ENCODE measurements at places on chromosomes 12 and 14. TPM values are rescaled to one million over a fixed set of nuclear protein-coding genes. Genes with fewer than 3 reads are reported as not detected.

DNA sequence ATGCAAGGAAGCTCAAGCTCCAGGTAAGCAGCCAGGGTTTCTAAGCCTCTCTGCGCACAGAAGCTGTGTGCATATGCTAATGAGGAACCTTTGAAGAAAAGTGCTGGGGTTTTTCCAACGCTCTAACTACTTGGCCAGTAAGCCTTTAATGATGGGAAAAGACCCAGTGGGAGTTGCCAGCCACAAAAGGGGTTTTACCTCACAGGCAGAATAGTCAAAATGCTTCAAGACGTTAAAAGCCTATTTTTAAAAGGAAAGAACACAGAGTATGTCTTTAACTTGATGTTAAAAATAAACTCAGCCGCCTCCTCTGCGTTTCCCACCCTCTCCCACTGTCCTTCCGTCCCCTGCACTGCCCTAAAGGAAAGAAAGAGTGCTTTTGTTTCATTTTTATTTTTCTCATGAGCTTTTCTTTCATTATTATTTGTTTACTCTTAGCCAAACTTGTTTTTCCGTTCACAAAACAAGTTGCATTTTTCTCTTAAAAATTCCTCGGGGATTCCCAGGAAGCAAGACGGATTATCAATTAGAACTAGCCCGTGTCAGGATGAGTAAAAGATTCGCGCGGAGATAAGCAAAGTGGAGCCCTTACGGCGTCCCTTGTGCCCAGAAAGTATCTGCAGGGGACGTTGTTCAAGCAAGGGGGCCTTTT lies 209.8 kb upstream of the NUDT4 start:
- H3K4me1 ChIP-seq, result no peaks in the 10 kb centered on the region
- H3K27ac ChIP-seq, result no peak overlapping the region
- DNase-seq, result peak; percentile 80

GRCh38 chr12:116266631-116267349 lies 10.7 kb downstream of the MED13L start:
- H3K4me3 ChIP-seq, result peak overlapping the region; percentile 4
- peaks cover 13% of the 10 kb centered on the region for H3K4me1 ChIP-seq
- H3K27me3 ChIP-seq, result no peaks in the 10 kb centered on the region
- H3K27ac ChIP-seq, result no peak overlapping the region

DNA sequence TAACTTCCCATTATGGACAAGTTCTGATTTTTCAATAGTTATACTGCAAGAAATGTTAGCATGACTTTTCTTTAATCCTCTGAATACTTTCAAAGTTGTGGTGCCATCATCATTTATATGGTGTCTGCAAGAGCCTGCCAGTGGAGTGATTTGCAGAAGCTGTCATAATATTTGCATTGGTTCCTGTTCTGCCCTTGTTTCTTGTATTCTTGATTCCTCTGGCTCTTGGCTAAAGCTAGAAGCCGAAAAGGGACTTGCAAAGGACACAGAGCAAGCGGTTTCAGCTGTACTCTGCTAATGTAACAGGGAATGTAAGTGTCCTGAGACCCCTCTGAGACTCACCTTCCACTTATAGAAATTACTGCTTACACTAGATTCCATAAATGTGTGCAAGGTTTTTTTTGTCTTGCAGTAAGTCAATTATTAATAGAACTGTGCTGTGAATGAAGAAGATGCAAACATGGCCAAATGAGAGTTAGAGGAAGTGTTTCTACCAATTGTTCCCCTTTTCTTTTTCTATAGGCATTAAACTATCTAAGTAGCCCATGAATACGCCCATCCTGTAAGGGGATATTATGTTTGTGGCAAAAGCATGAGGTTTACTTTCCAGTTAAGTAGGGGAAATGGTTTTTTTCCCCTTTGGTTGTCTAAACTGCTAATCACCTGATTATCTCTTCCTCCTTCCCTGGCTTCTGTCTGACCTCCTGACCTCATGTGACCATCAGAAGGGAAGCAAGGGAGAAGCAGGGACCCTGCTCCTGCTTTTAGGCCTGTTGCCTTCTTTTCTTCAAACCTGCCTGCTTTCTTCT lies 5.3 kb downstream of the DYRK4 start:
- no peak overlapping the region for H3K4me3 ChIP-seq
- H3K27me3 ChIP-seq, result peaks cover 16% of the 10 kb centered on the region
- DNase-seq, result no peak
- H3K4me1 ChIP-seq, result no peaks in the 10 kb centered on the region
- H3K36me3 ChIP-seq, result no peaks in the 10 kb centered on the region
- H3K27ac ChIP-seq, result no peak overlapping the region

The PLEKHG7 gene
- not detected for total RNA-seq

DNA sequence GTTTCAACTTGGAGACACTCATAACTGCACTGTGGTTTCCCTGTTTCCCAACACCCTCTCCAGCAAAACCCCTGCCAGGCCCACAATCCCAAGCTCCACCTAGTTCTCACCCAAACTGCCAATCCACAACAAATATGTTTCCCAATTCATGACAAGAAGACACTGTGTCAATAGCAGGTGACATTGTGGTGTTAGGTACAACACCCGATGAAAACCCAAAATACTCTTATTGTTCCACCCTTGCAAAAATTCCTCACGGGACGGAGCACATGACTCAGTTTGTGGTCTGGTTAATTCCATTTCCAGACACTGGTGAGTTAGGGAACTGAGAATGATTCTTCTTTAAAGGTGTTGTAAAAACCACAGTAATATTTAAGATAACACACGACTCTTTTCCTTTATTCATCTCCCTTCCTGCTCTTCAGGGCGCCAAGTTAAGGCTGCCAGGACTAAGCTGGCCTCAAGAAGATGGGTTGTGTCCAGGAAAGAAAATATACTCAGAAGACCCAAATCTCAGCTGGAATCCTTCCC lies 735.5 kb downstream of the MED13L start:
- H3K4me3 ChIP-seq, result no peak overlapping the region
- H3K27me3 ChIP-seq, result no peaks in the 10 kb centered on the region
- H3K27ac ChIP-seq, result no peak overlapping the region
- H3K4me1 ChIP-seq, result no peaks in the 10 kb centered on the region

The SDSL gene
- total RNA-seq, result 2.0 TPM

DNA sequence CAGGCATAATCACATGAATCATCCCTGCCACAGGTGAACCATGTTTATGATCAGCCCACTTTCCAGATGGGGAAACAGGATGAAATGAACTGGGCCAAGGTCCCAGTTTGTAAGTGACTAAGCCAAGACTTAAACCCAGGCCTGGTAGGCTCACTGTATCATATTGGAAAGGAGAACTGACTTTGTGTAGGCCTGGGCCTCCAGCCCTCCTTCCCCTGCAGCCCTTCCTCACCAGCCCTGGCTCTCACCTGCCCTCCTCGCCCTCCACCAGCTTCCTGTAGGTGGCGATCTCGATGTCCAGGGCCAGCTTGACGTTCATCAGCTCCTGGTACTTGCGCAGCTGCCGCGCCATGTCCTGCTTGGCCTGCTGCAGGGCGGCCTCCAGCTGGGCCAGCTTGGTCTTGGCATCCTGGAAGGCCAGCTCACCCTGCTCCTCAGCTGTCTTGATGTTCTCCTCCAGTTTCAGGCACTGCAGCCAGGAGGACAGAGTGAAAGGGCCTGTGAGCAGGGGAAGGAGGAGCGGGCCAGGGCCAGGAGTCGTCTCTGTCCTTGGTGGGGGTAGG lies 19.8 kb downstream of the KRT80 start:
- no peak overlapping the region for H3K4me3 ChIP-seq
- no peaks in the 10 kb centered on the region for H3K27me3 ChIP-seq
- peak; percentile 96 for DNase-seq
- no peaks in the 10 kb centered on the region for H3K4me1 ChIP-seq
- H3K36me3 ChIP-seq, result no peaks in the 10 kb centered on the region

The ACOT4 gene
- total RNA-seq, result 0.46 TPM

DNA sequence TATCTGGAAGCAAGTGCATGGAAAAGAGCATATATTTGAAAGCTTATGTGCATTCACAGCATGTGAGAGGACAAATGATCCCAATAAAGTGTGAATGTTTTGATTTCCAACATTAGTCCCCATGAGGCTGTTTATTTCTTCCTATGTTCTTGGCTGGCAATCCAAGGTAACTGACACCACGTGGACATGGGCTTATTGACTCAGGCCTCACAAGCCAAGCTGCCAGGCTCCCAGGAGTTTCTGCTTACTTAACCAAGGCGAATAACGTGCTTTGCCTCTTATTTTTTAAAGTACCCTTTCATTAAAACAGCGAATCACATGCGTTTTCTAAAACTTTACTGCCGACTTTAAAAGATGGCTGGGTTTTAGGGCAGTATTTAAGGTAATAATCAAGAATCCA lies 441.7 kb downstream of the FUT8 start:
- no peaks in the 10 kb centered on the region for H3K4me1 ChIP-seq
- no peak overlapping the region for H3K4me3 ChIP-seq
- peaks cover 34% of the 10 kb centered on the region for H3K27me3 ChIP-seq

- peaks cover 2% of the 10 kb centered on the region for H3K36me3 ChIP-seq
- H3K4me3 ChIP-seq, result peak overlapping the region; percentile 93
- peaks cover 14% of the 10 kb centered on the region for H3K4me1 ChIP-seq
- H3K27me3 ChIP-seq, result no peaks in the 10 kb centered on the region
- no peak for DNase-seq
These were observed 2.2 kb downstream of the ZBTB1 start for GRCh38 chr14:64506721-64507120.

DNA sequence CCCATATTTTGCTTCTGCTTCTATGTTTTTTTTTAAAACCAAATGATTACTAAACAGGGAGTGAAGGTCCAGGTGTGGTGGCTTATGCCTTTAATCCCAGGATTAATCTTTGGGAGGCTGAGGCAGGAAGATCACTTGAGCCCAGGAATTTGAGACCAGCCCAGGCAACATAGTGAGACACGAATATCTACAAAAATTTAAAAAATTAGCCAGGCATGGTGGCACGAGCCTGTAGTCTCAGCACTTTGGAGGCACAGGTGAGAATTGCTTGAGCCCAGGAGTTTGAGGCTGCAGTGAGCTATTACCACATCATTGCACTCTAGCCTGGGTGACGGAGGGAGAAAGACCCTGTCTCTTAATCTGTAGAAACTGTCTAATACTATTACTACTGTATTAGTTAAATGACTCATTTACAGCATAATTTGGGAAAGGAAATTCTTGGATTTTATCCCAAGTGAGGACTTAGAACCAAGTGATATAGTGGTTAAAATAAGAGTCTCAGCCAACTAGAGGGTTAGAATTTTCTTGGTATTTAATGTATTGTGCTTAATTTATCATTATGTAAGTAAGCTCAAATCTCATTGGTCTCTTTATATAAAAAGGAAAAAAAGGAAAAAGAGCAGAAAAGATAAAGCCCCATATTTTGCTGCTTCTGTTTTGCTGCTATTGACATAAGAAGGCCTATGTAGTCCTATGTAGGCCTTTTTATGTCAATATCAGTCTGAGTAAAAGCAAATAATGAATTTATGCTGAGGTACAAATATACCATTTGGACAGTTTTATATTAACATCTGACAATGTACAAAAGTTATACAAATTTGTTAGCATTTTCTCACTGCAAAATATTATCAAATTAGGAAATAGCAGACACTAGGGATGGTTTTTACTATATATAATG lies 163.4 kb downstream of the RAD51B start:
- DNase-seq, result no peak
- H3K36me3 ChIP-seq, result no peaks in the 10 kb centered on the region
- no peak overlapping the region for H3K27ac ChIP-seq
- H3K4me3 ChIP-seq, result no peak overlapping the region

DNA sequence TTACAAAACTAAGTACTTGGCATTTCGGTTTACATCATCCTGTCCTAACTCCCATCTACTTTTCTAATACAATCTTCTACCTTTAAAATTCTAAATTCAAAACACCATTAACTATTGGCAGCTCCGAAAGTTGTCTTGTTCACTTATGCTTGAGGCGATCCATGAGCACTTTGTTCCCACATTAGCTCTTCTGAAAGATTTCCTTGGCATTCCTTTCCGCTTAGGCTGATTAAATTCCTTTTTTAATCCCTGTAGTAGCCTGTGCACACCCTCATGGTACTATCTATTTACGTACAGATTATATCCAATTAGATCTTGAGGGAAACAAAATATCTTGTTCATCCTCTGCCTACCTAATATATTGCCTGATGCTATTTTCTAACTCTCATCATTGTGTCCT lies 480.7 kb downstream of the PRKD1 start:
- H3K27ac ChIP-seq, result no peak overlapping the region
- DNase-seq, result no peak
- H3K27me3 ChIP-seq, result no peaks in the 10 kb centered on the region
- no peaks in the 10 kb centered on the region for H3K4me1 ChIP-seq
- no peak overlapping the region for H3K4me3 ChIP-seq

The CHFR gene
- 57.0 TPM for total RNA-seq

DNA sequence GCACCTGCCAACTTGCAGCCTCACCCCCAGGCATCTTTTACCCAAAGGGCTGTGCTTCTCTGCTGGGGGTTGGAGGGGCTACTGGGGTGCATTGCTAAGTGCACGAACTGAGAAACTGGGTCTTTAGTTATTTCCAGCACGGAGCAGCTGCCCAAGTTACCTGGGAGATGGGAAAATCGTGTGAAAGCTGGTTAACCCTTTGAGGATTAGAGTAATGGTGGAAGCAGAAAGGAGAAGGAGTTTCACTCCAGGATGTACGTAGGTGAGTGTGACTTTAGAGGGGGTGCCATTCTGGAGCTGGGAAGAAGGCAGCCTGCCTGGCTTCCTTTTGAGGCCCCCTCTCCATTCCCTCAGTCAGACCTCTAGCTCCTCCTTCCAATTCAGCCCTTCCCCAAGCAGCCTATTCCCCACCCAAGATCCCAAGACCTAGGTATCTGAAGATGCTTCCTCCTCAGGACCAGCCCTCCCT lies 1.0 kb upstream of the ADCY6 start:
- no peaks in the 10 kb centered on the region for H3K36me3 ChIP-seq
- no peaks in the 10 kb centered on the region for H3K27me3 ChIP-seq
- no peaks in the 10 kb centered on the region for H3K4me1 ChIP-seq
- DNase-seq, result no peak

GRCh38 chr14:94562941-94563883 lies 2.0 kb downstream of the SERPINA4 start:
- no peaks in the 10 kb centered on the region for H3K36me3 ChIP-seq
- peaks cover 15% of the 10 kb centered on the region for H3K27me3 ChIP-seq
- DNase-seq, result no peak
- H3K4me1 ChIP-seq, result no peaks in the 10 kb centered on the region
- no peak overlapping the region for H3K27ac ChIP-seq

DNA sequence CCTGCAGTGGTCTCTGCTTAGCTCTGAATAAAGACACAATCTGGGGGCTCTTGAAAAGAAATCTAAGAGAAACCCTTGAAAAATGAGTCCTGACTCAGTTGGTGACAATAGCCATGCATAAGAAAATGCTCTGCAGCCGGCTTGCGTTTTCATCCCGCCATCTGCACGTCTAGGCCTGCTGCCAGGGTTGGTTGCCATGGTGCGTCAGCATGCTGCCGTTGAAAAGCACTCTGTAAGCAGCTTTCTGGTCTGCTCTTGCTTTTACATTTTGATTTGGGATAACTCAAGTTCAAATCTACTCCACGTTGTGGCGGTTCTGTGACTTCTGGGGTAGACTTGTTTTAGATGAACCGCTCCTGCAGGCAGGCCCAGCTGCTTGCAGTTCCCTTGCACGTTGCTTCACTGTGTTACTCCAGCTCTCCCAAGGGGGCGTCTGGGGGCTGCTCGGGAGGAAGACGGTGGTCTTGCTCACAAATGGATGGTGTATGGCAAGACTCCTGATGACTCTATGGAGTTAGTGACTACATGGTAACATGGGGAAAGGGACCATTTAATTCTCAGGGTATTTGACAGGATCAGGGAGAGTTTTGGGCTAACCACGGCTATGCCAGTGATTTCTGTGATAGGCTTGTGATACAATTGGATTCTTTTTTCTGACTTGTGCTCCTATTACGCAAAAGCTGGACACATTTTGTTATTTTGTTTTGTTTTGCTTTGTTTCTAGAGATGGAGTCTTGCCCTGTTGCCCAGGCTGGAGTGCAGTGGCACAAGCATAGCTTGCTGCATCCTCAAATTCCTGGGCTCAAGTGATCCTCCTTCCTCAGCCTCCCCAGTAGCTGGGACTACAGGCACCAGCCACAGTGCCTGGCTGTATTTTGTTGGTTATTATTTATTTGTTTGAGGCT lies 15.8 kb downstream of the WNT5B start:
- peak overlapping the region; percentile 59 for H3K27ac ChIP-seq
- H3K4me3 ChIP-seq, result no peak overlapping the region
- DNase-seq, result no peak
- H3K27me3 ChIP-seq, result no peaks in the 10 kb centered on the region
- H3K36me3 ChIP-seq, result no peaks in the 10 kb centered on the region
